ENCODE measurements at places on chromosomes 12 and 14.

DNA sequence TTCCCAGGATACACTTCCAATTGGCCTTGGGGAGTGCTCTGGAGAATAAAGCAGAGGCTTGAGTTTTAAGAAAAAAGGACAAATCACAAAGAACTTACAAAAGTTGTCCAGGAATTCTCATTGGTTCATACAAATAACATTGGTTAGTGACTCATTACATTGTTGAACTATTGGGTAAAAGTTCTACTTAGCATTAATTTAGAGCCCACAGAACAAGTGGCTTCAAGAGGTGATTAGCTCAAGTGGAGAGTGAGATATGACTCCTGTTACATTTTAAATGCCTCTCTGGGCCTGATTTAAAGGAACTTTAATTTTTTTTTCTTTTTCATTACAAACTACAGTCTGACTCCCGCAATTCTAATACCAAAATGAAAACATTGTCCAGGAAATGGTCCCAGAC lies 72.9 kb downstream of the ASCL4 start:
- DNase-seq = no peak

- no peak for DNase-seq
Measured at GRCh38 chr14:91509878-91510170, 286 bp downstream of the PPP4R3A start.

- no peak for DNase-seq
Measured at GRCh38 chr12:66302827-66303169, 505 bp downstream of the HELB start.

GRCh38 chr12:6471989-6472360 lies 1.5 kb upstream of the VAMP1 start:
- DNase-seq = no peak

DNA sequence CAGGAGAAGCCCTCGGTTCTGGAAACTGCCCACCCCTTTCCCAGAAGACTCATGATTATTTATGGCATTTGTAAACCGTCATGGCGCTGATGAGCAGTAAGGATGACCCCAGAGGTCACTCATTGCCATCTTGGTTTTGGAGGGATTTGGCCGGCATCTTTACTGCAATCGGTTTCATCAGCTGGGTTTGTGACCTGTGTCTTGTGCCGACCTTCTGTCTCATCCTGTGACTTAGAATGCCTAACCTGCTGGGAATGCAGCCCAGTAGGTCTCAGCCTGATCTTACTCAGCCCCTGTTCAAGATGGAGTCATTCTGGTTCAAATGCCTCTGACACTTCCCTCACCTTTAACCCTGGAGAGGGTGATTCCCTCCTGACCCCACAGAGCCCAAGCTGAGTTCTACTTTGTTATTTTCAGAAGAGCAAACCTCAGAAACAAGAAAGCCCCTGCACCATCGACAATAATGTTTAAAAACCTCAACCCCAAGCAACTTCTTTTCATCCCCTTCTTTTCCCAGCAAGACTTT lies 105.5 kb upstream of the SFSWAP start:
- no peak for DNase-seq

DNA sequence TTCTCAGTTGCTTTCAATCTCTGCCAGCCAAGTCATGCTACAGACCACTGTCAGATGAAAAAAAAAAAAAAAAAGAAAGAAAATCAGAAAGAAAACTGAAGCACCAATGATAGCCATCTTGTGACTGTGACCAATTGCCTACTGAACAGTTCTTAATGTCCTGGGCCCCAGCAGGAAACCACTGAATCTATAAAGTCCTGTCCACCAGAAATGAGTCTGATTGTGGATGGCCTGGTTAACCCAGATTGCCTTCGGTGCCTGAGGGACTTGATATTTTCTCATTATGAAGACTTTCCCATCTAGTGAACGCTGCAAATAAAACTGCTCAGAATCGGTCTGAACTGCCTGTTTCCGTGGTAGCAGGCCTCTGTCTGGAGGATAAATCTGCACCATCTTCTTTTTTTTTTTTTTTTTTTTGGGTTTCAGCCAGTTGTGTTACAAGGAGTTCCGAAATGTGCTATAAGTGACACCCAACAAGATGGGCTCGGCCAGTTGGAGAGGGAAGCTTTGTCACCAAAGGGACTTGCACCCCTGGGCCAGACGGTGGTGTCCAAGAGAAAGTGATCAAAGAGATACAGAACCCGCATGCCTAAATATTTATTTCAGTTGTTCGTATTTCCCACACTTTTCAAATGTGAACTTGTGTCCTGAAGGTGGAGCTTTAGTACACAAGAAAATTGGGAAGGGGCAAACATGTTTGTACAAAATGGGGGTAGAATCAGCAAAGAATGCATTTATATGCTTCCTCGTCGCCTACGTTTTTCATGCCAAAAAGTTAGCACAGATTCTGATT lies 3.0 kb upstream of the PLXNC1 start:
- peak; percentile 8 for DNase-seq

DNA sequence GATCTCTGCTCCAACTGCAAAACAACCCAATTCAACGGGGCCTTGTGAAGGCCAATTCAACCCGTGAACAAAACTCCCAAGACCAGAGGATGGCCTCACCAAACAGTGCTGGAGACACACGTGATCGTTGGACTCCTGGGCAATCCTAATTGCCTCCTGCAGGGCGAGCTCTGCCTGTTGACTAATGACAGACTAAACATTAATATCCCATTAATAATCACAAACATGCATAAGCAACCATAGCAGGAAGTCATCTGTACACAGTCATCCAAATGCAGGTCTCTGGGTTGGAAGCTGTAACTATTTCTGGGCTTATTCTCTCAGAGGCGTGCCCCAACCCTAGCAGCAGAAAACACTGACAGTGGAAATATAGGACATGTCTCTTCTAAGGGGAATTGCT lies 21.0 kb downstream of the ANAPC5 start:
- no peak for DNase-seq

- DNase-seq = peak; percentile 99
Measured at GRCh38 chr14:68520637-68521556, 272.0 kb downstream of the ZFP36L1 start.

- DNase-seq = no peak
Measured at GRCh38 chr12:267581-268482, 5.2 kb upstream of the SLC6A13 start.

GRCh38 chr12:113783811-113784210 lies 182.3 kb downstream of the RBM19 start:
- no peak for DNase-seq

DNA sequence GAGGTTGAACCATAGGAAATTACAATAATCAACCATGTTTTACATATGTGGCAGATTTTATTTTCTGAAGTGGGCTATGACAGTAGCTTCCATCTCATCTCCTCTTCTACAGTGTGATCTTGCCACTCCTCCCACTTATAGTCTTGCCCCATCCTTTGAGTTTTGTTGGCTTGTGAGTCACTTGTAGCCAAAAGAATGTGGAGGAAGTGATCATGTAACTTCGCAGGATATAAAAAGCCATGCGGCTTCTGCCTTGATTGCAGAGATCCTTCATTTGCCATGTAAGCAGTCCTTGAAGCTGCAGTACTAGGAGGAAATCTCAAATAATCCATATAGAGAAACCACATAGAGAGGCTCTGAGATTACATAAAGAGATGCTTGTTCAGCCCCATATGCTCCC lies 13.7 kb upstream of the ZNF84 start:
- DNase-seq = no peak

GRCh38 chr14:64520699-64521098 lies 16.1 kb downstream of the ZBTB1 start:
- no peak for DNase-seq

- DNase-seq = peak; percentile 8
Measured at GRCh38 chr12:21502164-21502496, 541 bp downstream of the GOLT1B start.

- DNase-seq = peak; percentile 31
Measured at GRCh38 chr12:120367924-120368788, 808 bp downstream of the MSI1 start.

- DNase-seq = peak; percentile 76
Measured at GRCh38 chr14:71720978-71721624, 211.1 kb upstream of the RGS6 start.

- no peak for DNase-seq
Measured at GRCh38 chr12:3148366-3149000, 71.3 kb downstream of the TSPAN9 start.

DNA sequence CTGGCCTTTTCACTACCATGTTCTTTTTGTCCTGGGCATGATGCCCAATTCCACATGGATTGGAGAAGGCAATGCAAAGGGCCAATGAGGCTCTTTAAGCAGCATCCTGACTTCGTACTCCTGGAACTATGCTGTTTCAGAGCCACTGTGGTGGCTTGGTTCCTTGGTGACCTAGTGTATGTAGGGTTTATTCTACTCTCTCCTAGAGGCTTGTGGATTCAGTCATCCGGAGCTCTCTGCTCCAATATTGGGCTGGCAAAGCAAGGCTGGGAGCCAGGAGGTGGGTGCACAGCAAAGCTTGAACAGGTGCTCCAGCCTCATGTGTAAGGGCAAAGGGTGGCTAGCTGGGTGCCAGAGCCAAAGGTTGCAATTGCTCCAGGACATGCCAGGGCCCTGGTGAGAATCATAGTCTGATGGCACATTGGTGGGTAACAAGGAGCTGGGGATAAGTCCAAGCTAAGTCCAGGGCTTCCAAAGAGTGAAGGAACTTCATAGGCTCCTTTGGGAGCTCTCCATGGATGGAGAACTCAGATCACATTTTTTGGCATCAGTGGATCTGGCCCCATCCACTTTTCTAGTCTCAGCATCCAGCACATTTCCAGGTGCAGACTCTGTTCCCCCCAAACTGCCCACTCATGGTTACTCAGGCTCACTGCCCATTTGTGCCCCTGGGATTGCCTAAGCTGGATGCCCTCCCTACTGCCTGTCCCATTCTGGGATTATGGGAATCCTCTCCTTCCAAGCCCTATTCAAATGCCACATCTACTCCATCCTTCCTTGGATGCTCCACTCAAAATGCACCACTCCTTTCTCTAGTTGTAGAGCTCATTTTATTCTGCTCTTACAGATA lies 253.9 kb downstream of the EMP1 start:
- DNase-seq = no peak

DNA sequence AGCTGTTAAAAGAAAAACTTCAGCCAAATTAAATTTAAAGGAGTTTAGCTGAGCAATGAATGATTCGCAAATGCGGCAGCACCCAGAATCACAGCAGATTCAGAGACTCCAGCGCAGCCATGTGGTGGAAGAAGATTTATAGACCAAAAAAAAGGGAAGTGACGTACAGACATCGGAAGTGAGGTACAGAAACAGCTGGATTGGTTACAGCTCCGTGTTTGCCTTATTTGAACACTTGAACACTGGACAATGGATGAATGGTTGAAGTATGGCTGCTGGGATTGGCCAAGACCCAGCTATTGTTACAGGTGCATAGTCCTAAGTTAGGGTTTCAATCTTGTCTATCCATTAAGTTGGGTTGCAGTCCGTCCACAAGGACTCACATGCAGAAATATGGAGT lies 42.6 kb downstream of the GALNT8 start:
- DNase-seq = no peak

GRCh38 chr14:89098254-89098653 lies 273.8 kb downstream of the TTC8 start:
- no peak for DNase-seq

DNA sequence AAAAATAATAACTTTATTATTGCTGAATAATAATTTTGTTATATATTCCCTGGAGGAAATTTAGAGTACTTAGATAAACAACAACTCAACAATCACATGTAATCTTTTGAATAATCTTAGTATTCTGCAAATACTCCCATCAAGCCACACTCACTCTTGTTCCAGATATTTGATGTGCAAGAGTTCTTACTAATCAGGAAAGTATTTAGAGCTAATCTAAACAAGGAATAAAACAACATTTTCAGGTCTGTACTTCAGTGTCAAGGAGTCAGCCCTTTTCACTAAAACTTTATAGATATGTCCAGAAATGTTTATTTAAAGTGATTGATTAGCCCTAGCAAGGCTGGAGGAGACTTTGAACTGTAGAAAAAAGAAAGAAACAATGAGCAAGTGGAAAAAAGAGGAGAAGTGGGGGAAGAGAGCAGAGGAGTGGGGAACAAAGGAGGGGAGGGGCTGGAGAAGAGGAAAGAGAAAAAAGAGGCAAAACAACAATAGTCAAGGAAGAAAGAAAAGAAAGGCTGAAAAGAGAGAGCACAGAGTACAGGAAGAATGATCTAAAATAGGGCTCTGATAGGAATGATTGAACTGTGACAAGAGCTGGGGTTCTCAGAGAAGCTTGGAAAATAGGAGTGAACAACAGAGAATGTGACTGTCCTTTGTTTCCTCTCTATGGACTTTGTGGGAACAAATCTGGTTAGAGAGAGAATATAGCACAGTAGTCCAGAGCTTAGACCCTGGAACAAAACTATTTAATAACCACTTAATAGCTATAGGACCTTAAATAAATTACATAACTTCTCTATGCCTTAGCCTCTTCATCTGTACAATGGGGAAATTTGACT lies 238.7 kb downstream of the AKAP6 start:
- no peak for DNase-seq

DNA sequence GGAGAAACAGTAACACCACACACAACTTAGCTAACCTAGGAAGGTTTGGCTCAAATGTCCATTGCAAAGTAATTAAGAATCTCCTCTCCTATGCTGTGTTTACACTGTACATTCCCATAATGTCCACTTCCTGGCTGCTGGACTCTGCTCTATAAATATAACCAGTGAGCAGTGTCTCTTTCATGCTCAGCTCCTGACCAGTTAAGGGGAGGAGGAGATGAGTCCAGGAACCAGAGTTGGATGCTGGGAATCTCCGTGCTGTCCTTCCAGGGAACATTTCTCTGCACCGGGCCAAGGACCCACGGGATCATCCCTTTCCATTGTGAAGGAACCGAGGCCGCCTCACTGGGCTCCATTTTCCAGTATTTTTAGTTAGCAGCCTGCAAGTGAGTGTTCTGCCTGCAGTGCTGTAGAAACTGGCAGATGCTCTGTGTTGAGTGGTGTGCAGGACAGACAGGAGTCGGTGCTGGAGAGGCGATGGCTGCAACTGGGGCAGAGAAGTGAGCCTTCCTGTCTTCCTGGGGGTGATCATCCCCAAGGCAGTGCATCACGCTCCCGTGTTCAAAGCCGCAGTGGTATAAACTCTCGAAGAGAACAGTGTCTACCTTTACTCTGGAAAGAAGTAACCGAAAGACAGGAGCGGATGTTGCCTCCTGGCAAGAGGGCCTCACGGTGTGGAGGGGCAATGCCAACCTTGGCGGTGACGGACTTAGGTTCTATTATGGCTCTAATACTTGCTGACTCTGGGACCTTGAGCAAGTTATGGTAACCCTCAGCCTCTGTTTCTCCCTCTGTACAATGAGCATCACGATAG lies 195.5 kb downstream of the CACNA1C start:
- no peak for DNase-seq

DNA sequence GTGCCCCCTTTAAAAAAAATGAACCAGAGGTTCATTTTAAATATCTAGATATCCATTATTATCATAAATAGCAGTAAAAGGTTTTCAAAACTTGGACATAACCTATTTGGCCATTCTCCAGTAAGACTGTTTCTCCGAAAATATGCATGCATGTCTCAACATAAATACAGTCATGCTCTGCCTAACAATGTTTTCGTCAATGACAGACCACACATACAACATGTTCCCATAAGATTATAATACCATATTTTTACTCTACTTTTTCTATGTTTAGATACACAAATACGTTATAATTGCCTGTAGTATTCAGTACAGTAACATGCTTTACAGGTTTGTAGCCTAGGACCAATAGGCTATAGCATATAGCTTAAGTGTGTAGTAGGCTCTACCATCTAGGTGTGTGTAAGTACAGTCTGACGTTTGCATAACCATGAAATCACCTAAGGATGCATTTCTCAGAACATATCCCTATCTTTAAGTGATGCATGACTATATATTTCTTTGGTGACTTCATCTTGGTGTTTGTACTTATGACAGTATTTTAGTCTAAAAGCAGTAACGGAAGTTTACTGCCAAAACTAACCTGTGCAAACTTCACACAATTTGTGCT lies 3.2 kb downstream of the TMEM19 start:
- DNase-seq = no peak

Measured in urothelium cell line (cell line).